Karpas-422 (cell line): ENCODE measurements at places on chromosomes 12 and 14.

GRCh38 chr12:83843541-83843940 is 1069.1 kb downstream of the SLC6A15 start:
- DNase-seq, result no peak

DNA sequence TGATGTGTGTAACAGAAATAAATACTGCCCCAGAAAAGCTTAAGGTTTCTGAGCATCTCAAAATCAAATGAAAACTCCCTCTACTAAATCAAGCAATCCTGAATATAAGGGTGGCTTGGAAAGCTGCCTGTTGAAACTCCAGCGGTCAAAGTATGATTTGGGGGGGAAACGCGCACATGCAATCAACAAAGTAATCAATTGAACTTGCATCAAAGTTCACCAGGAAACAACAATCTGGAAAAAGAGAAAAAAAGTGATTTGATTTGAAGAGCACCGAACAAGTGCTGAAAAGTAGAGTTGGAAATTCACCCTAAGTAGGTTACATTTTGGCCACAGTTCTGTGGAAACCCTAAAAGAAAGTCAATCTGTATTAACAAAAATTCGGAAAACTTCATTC is 700 bp downstream of the CNIH1 start:
- DNase-seq, result no peak

- DNase-seq, result no peak
Measured at GRCh38 chr14:105547741-105548169, 21.4 kb downstream of the TMEM121 start.

DNA sequence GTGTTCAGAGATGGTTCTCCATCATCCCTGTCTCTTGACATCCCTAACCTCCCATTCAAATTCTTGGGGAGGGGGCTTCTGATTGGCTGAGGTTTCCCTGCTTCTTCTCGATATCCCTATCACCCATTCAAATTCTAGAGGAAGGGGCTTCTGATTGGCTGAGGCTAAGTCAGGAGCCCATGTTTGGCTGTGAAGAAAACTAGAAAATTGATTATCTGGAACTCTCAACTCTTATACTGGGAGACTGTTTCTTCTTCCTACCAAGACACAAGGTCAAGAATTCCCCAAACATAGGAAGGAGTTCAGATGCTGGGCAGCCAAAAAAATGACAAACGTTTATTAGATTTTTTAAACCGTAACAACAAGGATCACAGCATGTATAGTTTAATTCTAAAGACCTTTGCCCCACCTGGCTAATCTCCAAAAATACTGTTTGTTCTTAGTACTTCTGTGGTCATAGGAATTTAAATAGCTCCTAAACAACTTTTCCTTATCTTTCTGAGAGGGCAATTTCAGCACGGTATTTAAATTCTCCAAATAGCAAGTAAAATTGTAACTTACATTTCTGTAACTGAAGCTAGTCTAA is 26.4 kb downstream of the SPIC start:
- no peak for DNase-seq

DNA sequence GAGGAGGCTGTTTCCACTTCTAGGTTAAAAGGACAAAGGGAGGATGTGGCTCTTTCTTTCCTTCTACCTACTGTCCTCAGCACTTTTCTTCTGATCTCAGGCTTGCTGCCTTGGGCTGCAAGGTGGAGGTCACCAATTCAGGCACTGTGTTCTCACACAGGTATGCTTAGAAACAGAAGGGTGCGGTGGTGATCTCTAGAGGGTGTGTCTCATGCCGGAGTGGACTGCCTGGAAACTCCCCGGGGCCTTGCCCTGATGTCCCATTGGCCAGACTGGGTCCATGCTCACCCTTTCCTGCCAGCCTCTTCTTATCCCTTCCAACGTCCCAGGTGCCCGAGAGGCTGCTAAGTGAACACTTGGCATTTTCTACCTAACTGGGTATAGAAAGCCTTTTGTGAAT is 1197.6 kb downstream of the AACS start:
- no peak for DNase-seq

GRCh38 chr14:93286212-93286890 is 46.5 kb downstream of the BTBD7 start:
- no peak for DNase-seq

DNA sequence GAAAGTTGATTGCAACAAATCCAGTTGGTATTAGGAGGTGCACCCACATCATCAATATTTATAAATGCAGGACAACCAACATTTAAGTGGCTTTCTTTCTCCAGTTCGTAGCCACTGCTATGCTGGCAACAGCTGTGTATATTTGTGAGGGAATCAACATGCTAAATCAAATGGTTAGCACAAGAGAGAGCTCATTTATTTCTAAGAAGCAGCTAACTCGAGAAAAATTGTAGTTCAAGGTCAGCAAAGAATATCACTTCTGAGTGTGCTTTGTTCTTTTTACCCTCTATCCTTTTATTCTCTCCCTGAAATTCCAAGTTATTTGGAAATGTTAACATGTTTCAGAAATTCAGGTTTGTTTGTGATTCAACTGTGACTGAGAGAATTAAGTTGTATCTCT is 137.3 kb downstream of the NAV3 start:
- no peak for DNase-seq

DNA sequence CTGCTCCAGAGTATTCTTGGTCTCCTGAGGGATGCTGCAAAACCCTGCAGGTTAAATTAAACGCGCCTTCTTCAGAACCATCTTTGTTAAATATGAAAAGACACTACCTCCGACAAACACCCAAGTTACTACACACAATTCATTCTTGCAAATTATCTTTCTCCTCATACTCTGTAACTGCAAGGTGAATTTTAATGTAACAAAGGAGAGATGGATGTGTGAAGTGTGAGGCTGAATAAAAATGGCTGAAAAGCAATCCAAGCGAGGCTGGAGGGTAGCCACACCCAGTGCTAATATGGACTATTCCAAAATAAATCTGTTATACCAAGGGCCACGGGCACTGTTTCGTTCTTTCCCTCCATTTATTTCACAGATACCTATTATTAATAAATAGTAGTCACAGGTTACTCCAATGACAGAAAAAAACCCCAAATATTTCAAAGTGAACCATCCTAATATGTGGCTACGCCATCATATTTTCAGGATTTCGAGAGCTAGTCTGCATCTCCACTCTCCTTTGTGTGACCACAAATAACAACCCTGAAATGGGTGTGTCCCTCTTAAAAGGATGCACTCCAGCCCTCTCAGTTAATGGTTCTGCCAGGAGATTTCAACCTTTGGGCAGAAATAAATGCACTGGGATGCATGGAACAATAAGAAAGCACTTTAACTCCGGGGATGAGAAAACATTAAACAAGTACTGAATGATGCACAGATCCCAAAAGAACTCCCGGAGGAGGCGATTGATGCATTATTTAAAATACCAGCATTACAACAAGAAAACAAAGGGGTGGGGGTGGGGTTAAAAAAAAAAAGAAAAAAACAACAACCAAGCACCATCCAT is 53.1 kb upstream of the CCDC175 start:
- no peak for DNase-seq

DNA sequence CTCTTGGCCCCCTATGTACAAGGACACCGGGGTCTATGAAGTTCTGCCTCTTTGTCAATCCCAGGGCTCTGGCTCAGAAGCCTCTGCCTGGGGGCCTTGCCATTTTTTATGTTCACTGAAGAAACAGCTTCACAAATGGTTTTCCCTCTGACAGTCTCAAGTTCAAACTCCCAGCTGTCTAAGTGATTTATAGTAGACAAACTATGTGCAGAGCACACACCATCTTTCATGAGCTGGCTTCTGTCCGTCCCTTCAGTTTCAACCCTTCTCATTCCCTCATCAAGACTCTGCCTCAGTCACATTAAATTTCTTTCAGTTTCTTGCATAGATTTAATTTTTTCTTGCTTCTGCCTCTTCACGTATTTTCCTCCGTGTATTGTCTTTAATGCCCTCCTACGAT is 2.7 kb upstream of the DCD start:
- no peak for DNase-seq

- DNase-seq, result no peak
Measured at GRCh38 chr12:14057895-14058294, 76.5 kb upstream of the GRIN2B start.

GRCh38 chr12:96907671-96908422 is 790 bp downstream of the NEDD1 start:
- peak; percentile 57 for DNase-seq

DNA sequence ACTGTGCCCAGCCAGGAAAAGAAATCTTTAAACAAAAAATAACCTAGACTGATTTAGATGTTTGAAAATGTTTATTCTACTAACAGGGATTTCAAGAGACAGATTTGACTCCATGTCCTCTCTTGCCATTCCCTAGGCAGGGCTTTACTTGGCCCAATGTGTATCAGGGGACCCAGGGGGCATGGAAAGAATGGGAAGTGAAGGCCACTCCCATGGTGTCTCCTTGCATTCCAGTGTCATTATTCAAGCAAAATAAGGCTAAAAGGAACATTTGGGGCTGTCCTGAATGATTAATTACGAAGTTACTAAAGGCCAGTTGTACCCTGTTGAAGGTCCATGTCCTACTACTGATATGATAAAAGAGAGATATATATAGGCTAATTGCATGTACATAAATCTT is 151.9 kb upstream of the ATF7IP start:
- no peak for DNase-seq

DNA sequence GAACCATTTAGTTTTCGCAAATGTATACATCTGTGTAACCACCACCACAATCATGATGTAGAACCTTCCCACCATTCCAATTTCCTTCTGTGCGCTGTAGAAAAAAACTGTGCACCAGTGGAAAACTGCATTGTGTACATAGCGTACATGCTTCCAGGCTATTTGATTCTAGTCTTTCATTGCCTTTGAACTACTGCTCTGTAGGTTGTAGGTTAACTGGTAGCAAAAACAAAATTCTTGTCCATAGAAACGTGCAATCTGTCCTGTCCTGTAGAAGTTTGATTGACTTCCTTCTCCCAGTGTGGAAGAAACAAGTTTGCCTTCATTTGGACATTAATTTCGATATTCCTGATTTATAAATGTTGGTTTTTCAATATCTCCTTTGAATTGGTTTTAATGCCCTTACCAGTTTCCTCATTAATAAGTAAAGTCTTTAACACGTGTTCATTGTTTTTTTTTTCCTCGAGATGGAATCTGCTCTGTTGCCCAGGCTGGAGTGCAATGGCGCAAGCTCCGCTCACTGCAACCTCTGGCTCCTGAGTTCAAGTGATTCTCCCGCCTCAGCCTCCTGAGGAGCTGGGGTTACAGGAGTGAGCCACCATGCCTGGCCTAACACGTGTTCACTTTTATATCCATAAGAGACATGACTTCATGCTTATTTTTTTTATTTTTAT is 3.6 kb upstream of the ISM2 start:
- no peak for DNase-seq

- DNase-seq, result no peak
Measured at GRCh38 chr12:52256584-52256935, 17.9 kb upstream of the KRT86 start.

DNA sequence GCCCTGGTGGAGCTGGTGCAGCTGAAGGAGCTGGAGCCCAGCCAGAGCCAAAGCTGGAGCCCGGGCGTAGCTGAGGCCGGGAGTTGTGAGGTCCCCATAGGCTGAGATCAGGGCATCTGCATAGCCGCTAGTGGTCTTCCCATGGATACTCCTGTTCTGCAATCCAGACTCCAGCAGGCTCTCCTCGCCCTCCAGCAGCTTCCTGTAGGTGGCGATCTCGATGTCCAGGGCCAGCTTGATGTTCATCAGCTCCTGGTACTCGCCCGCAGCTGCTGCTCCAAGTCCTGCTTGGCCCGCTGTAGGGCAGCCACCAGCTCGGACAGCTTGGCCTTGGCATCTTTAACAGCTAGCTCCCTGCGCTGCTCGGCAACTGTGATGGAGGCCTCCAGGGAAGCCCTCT is 966.1 kb downstream of the FSCB start:
- no peak for DNase-seq

- no peak for DNase-seq
Measured at GRCh38 chr12:91980389-91980821, 165.2 kb downstream of the BTG1 start.

GRCh38 chr14:99395909-99396530 is 84.6 kb downstream of the SETD3 start:
- no peak for DNase-seq

DNA sequence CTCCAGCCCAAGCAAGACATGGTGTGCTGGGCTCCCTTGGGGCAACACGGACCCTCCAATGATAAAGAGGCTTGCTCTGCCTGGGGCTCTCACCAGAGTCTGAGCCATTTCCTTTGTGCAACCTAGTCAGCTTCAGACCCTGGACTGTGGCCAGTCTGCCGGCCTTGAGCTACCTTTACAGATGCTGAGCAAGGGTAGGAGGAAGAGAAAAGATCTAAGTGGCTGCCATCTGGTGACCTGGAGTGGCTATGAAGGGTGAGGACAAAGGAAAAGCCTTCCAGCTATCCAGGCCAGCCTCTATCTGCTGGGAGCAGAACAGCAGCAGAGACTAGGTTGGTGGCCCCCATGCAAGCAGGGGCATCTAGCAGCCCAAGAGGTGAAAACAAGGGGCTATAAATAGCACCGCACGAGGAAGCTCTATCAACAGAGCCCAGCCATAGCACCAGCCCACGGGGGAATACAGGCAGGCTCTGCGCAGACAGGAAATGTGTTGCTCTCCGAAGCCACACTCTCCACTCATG is 230.1 kb downstream of the FOXN3 start:
- peak; percentile 63 for DNase-seq

DNA sequence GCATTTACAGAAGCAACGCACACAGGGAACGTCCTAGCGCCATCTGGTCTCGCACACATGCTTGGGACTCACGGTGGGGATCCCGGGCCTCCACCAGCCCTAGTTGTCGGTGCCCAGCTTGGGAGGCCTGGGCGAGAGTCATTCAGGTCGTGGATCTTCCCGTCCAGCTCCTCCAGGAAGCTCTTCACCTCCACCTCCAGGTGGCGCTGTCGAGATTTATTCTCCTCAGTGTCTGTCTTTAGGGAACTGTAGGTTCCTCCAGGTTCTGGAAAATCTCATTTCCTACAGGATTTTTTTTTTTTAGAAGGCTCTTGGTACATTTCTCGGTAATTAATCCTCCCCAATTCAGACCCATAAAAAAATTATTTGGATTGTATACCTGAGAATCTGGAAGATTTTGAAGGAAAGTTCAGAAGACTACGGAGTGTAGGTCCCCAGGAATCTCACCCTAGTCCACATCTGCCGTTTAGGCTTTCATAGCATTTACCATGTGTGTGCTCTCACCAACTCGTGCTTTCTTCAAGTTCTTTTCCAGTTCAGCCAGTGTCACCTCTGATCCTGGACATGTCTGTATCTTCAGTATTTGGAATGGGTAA is 910.0 kb downstream of the TMEM121 start:
- peak; percentile 85 for DNase-seq
